Transverse colon (tissue), 4 donors: ENCODE measurements at places on chromosomes 2 and 18. TPM values are rescaled to one million over a fixed set of nuclear protein-coding genes. Genes with fewer than 3 reads are reported as not detected.
A peak's percentile ranks its signal among the peaks of the same experiment; 100 is the strongest.

The SERPINB12 gene
- total RNA-seq: not detected

The IKZF2 gene
- total RNA-seq: 15.6 TPM

The CPLX4 gene
- total RNA-seq: not detected

The ABCG5 gene
- total RNA-seq: not detected

The TLX2 gene
- not detected for total RNA-seq

DNA sequence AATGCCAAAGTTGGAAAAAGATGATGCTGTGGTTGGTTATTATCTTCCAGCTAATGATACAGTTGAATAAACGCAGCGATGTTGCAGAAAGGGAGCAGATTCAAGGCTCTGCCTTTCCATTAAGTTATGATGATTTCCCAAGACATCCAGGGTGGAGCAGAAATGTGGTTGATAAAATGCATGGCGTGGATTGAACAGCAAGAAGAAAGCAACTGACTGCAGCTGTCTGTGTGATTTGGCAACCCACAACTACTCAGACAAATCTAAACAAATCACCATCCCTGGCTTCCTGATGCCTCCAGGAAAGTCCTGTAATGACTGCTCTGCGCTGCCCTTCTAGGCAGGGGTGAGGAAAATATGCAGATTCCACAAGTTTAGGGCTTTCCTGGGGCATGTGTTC is 166.3 kb downstream of the NRP2 start:
- no peak for DNase-seq

GRCh38 chr18:47247416-47248114 is 3.9 kb downstream of the SKOR2 start:
- DNase-seq: no peak

- no peak for DNase-seq
These were observed 23.7 kb upstream of the ACKR3 start for GRCh38 chr2:236545814-236546480.

GRCh38 chr2:23464905-23465537 is 80.0 kb downstream of the KLHL29 start:
- DNase-seq: no peak

GRCh38 chr2:207698301-207698700 is 13.1 kb upstream of the CCNYL1 start:
- no peak for DNase-seq

DNA sequence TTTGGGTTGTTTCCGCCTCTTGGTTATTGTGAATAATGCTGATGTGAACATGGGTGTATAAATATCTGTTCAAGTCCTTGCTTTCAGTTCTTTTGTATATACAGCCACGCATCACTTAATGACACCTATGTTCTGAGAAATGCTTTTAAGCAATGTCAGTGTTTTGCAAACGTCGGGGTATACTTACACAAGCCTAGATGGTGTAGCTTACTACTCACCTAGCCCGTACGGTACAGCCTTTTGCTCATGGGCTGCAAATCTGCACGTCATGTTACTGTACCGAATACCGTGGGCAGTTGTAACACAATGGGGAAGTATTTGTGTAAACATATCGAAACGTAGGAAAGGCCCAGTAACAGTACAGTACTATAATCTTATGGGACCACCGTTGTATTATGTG is 12.4 kb downstream of the RALB start:
- no peak for DNase-seq

GRCh38 chr18:63974991-63975390 is 5.1 kb downstream of the SERPINB8 start:
- DNase-seq: peak; percentile 37

- DNase-seq: no peak
These were observed 358.2 kb upstream of the MYT1L start for GRCh38 chr2:2689306-2689705.

GRCh38 chr2:40244675-40245074 is 207.2 kb downstream of the SLC8A1 start:
- DNase-seq: peak; percentile 55
